Hindlimb muscle (tissue), 1 donor: ENCODE measurements at places on chromosomes 5 and 9. TPM values are rescaled to one million over a fixed set of nuclear protein-coding genes. Genes with fewer than 3 reads are reported as not detected.

Gene PCYOX1L
- 8.2 TPM for polyA plus RNA-seq

Gene CBY3
- 0.61 TPM for polyA plus RNA-seq

Gene NKD2
- 3.6 TPM for polyA plus RNA-seq

Gene FRMD3
- 15.4 TPM for polyA plus RNA-seq

Gene CCNJL
- 6.3 TPM for polyA plus RNA-seq
